Endodermal cell (in vitro differentiated cells): ENCODE measurements at places on chromosomes 12 and 14.

DNA sequence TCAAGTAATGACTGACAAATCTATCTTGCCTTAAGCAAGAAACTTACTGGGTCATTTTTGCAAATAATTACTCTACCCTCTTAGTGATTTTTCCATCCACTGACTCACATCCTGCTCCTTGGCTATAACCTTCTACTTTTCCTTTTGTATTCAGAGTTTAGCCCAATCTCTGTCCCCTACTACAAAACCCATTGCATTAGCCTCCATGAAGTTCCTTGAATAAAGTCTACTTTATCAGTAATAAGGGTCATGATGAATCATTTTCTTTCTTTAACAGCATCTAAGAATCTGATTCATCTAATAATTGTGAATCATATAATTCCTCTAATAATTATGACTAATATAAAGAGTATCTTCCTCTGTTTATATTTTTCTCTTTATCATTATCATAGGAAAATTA is 132.6 kb downstream of the NTS start:
- no peak for DNase-seq

DNA sequence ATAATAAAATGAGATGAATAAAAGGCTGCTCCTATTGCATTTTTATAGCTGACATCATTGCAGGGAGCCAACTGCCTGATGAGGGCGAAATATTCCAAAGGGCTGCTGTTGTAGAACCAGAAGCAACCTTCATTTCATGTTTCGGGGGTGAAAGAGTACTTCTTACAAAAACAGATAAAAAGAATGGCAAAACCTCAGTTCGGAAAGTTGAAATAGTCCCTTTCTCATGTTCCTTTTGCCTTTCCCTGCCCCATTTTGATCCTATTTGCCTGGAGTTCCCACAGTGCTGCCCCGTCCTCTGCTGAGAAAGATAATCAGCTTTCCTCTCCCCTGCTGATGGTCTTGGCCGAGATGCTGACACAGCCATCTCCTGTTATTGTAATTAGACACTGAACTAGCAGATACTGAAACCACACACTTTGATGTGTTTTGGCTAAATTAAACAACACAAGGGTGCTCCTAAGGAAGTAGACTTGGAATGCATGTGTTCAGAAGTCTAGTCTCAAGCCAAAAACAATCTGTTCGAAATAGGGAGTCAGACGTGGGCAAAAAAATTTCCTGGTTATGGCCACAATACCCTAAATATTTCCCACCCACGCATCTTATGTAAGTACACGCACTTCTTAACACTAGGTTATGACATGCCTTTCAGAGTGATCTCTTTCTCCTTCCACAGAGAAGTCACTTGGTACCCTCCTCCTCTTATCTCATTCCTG is 117.2 kb downstream of the PPM1H start:
- peak; percentile 75 for DNase-seq

GRCh38 chr12:47894068-47894467 is 10.7 kb downstream of the VDR start:
- peak; percentile 35 for DNase-seq

GRCh38 chr12:125202421-125202820 is 137.2 kb downstream of the AACS start:
- DNase-seq = no peak

- DNase-seq = peak; percentile 98
Measured at GRCh38 chr12:49388682-49389386, 21.6 kb downstream of the SPATS2 start.

GRCh38 chr12:67742461-67742860 is 93.9 kb downstream of the DYRK2 start:
- DNase-seq = no peak

GRCh38 chr12:90690120-90690519 is 264.9 kb downstream of the CCER1 start:
- DNase-seq = no peak
